Frontal cortex (tissue), 4 donors: ENCODE measurements at places on chromosomes 2 and 18. TPM values are rescaled to one million over a fixed set of nuclear protein-coding genes. Genes with fewer than 3 reads are reported as not detected.

Gene ARHGEF33
- total RNA-seq: 2.4 TPM

Gene RFX8
- total RNA-seq: 0.41 TPM

Gene CHRNG
- total RNA-seq: not detected

Gene ANKRD23
- total RNA-seq: 4.1 TPM

Gene CCDC148
- total RNA-seq: 32.6 TPM

Gene DYNAP
- not detected for total RNA-seq

Gene CD207
- not detected for total RNA-seq

DNA sequence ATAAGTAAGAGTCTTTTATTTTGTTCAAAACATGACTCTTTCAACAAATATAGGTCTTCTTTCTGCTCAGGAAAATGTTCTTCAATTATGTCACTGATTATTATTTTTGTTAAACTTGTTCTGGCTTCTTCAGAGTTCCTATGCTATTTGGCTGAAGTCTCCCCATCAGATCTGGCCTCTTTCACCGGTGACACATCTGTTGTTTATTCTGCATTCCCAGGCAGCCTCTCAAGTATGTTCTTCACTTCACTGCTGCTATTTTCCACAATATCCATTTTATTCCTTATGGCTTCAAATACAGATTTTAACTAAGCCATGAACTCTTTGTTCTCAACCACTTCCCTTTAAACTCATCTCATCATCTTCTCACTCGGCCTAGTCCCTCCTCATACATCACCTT is 45.7 kb downstream of the HDAC4 start:
- no peak for DNase-seq

DNA sequence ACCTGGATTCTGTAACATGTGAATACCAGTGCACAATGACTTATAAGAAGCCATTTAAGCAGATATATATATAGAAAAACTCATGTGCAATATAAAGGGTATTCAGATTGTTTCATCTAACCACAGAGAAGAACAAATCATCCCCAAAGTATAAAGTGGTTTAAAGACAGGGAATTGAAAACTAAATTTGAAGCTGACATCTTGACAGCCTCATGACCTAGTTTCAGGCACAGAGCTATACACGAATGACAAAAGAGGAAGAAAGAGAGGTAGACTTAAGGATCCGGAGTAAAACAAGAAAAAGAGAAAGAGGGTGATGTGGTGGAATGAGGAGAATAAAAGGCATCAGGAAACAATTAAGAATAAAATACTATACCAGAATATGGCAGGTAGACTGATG is 194.5 kb downstream of the EPHA4 start:
- DNase-seq: no peak

DNA sequence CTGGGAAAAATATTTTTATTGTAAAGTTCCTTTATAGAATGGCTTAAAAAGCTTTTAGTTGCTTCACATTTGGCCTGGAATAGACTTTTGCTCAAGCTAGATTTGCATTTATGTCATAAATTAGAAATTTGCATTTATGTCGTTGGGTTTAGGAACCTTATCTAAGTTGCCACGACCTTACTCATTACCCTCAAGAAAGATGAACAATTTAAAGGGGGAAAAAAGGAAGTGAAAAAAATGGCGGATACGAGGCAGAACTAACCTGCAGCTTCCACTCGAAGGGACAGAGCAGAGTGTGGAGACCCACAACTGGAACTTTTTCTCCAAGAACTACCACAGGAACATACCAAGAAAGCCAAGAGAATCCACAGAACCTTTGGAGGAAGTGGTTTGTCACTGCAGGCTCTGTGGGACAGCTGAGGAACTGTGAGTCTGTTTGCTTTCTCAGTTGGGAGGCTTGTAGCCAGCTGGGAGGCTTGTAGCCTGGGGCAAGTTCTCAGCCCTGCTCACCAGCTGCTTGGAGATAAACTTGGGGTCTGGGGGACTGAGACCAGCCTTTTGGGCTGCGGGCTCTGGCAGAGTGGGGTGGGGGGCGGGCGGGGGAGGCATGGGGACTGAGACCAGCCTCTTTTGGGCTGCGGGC is 349.9 kb upstream of the MEIS1 start:
- no peak for DNase-seq

GRCh38 chr18:3213300-3214059 is 6.3 kb downstream of the MYOM1 start:
- DNase-seq: no peak

GRCh38 chr2:127146071-127146725 is 39.2 kb upstream of the BIN1 start:
- no peak for DNase-seq

DNA sequence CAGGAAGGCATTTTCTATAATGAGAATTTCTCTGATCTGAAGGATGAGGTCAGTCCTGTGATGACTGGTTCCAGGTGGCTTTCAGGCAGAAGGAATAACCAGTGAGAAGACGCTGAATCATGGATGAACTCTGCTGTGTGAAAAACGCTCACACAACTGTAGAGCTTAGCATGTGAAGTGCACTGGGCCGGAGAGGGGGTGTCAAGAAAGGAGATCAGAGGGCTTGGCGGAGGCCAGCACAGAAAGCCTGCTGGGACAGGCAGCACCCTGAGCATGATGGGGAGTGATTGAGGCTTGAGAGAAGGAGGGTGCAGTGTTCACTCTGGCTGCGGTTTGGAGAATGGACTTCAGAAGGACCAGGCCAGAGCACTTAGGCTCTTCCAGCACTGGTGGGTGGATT is 236.5 kb downstream of the TPGS2 start:
- DNase-seq: no peak

DNA sequence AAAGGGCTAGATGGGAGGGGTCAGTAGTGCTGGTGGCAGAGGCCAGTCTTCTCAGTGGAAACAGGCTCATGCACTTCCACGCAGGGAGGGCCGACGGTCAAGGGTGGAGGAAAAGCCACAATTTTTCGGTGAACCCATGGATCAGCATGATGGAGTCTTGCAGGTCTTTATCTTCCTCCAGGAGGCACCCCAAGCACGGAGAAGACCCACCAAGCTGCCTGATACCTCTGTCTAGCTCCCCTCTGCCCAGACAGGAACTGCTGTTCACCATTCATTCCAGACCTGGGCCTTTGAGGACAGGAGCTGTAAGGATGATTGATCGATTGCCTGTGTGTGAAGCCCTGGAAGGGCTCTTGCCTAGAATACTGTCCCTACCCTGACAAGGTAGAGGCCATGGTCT is 2.8 kb upstream of the LRRFIP1 start:
- DNase-seq: no peak

GRCh38 chr2:71385012-71385411 is 53.4 kb downstream of the ZNF638 start:
- no peak for DNase-seq

- no peak for DNase-seq
Observed at GRCh38 chr2:122758967-122759366, 1003.5 kb downstream of the TSN start.

DNA sequence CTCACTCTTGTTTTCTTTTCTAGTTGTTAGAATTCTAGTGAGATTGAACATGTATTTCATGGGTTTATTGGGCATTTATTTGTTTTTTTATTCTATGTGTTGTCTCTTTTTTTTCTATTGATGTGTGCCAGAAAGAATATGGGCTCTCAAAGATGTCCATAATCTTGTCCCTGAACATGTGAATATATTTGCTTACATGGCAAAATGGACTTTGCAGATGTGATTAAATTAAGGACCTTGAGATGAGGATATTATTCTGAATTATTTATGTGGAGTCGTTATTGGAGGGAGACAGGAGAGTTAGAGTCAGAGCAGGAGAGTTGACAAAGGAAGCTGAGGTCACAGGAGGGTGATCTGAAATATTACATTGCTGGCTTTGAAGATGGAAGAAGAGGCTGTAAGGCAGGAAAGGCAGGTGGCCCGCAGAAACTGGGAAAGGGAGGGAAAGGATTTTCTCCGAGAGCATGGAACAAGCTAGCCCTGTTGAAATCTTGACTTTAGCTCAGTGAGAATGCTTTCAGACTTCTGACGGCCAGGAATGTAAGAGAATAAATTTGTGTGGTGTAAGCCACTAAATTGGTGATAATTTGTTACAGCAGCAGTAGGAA is 82.8 kb downstream of the NABP1 start:
- no peak for DNase-seq

DNA sequence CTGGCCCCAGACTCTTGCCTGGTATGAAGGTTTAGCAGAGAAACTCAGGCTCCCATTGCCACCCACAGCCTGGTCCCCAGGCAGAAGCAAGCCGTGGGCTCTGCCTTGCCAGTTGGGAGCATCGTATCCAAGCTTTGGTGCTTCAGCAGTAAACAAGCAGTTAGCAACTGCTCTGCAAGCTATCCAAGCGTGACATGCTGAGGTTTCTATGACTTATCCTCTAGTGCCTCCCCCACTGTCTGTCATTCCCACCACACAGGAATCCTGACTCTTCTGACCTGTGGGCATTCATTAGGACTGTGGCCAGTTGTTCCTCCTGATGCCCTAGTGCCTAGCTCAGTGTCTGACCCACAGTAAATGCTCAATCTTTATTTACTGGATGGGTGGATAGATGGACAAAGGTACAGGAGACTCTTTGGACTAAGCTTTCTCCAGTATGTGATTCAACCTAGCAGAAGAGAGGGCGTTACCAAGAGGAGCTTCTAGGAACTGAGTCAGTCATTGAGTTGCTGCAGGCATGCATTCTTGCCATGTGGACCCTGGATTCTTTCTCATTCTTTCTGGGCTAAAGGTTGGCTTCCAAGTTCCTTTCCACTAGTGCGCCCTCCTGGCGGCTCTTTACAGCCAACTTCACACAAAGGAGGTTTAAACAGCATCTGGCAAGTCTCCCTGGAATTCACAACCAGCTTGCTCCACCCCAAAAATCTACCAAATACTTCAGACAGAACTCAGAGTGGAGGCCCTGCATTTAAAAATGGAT is 40.6 kb upstream of the MRPL19 start:
- DNase-seq: no peak

DNA sequence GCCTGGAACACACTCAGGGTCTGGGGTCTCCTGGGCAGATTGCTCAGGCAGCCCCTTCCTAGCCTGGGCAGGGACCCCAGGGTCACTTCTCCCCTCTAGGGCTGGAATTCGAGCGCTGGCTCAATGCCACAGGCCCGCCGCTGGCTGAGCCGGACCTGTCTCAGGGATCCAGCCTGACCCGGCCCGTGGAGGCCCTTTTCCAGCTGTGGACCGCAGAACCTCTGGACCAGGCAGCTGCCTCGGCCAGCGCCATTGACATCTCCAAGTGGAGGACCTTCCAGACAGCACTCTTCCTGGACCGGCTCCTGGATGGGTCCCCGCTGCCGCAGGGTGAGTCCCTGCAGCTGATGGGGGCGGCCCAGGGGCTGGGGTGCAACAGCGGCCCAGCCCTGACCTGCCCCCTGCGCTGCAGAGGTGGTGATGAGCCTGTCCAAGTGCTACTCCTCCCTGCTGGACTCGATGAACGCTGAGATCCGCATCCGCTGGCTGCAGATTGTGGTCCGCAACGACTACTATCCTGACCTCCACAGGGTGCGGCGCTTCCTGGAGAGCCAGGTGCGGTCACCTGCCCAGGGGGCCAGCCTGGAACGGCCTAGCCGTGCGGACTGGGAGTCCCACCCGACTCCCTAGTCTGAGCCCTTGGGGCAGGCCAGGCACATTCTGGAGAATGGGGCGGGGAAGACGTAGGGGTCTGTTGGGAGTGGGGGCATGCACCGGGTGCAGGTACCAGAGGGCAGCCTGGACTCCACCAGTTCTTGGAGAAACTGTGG is 8.3 kb downstream of the RNPEPL1 start:
- no peak for DNase-seq
